ENCODE measurements at places on chromosomes 5 and 9.

- no peak for DNase-seq
Measured at GRCh38 chr5:172335721-172336120, 52.2 kb upstream of the UBTD2 start.

DNA sequence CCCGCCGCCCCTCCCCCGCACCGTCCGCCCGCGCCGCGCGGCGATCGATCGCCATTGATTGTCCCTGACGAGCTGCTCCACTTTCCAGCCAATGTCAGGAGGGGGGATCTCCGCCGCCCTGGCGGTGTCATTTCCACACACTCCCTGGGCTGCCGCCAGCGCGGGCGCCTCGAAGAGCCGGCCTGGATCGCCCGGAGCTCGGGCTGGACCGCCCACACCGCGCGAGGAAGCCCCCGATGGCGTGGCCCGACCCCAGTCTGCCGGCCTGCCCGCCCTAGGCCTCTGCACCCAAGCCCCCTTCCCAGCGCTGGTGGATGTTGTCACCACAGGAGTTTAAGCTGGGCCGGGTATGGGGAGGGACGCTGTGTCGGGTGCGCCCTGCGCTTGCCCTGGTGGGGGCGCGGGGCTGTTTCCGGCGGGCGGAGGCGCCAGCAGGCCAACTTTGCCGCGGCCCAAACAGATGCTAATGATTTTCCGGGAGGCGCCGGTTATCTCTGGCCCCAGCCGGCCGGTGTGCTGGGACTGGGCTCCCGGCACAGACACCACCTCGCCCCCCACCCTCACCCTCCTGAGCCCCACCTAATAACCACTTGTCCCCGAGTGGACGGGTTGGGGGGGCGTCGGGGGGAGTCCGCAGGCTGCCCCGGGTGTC is 10.6 kb upstream of the CXXC5 start:
- no peak for DNase-seq

GRCh38 chr5:178068293-178068692 is 45.0 kb upstream of the N4BP3 start:
- DNase-seq: no peak

GRCh38 chr9:106314476-106314875 is 548.5 kb upstream of the ZNF462 start:
- DNase-seq: no peak

DNA sequence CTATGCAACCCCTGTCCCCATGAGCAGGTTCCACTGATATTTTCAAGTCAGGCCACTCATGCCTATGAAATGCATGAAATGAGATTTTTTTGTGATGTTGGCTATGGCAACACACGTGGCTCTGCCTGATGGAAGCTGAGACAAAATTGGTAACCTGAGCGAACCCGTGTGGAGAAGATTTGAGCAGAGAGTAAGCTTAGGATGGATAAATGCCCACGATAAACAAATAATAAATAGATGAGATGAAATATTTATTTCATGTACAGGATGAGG is 153.4 kb upstream of the IER5L start:
- DNase-seq: no peak

DNA sequence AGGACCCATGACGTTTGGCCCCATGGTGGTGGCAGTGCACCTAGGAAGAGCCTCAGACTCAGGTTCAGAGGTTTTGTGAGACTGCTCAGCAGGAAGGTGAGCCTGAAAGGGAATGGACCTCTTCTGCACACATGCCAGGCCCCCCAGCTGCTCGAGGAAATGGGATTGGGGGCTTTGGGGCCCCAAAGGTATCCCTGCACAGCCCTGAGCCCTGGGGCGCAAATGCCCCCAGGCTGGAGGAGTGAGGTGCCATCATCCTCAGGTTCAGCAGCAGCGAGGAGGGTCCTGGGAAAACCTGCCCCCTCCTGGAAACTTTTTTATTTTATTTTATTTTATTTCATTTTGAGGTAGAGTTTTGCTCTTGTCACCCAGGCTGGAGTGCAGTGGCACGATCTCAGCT is 171.8 kb upstream of the MVB12B start:
- no peak for DNase-seq

DNA sequence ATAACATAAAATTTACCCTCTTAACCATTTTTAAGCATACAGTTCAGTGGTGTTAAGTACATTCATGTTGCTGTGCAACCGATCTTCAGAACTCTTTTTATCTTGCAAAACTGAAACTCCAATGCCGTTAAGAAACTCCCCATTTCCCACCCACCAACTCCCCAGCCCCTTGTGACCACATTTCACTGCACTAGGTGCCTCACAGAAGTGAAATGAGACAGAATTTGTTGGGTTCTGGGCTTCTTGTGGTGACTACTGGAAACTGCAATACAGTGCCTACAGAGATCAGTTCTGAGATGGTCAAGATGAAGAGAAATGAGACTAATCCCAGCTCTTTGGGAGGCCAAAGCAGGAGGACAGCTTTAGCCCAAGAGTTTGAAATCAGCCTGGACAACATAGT is 202.1 kb upstream of the SLC30A5 start:
- peak; percentile 3 for DNase-seq

DNA sequence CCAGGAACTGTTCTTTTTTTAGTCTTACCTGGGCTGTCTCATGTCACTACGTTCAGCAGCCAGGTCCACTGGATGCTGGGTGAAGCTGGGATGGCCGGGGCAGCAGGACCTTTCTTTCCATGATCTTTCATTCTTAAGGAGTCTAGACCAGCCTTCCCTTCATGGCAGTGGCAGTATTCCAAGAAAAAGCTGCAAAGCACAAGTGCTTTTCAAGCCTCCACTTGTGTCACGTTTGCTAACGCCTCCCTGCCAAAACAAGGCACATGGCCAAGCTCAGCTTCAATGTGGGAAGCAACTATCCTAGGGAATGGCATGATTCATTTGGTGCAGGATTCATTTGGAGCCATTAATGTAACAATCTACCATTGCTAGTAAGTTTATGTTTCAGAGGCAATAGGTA is 94.8 kb downstream of the RCL1 start:
- DNase-seq: no peak

- no peak for DNase-seq
Measured at GRCh38 chr9:68599826-68600225, 59.1 kb upstream of the TMEM252 start.
